ENCODE measurements at places on chromosomes 5 and 9.

DNA sequence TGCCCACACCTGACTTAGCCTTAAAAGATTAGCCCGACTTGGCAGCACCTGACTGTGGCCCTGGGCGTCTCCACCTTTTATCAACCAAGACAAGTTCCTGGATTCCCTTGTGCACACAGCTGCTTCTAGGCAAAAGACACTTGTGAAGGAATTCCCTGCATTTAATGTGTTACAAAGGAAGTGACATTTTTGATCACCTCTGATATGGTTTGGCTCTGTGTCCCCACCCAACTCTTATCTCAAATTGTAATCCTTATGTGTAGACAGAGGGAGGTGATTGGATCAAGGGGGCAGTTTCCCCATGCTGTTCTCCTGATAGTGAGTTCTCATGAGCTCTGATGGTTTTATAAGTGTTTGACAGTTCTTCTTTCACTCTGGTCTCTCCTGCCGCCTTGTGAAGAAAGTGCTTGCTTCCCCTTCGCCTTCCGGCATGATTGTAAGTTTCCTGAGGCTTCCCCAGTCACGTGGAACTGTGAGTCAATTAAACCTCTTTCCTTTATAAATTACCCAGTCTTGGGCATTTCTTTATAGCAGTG is 2.6 kb upstream of the CPEB4 start:
- DNase-seq: no peak

DNA sequence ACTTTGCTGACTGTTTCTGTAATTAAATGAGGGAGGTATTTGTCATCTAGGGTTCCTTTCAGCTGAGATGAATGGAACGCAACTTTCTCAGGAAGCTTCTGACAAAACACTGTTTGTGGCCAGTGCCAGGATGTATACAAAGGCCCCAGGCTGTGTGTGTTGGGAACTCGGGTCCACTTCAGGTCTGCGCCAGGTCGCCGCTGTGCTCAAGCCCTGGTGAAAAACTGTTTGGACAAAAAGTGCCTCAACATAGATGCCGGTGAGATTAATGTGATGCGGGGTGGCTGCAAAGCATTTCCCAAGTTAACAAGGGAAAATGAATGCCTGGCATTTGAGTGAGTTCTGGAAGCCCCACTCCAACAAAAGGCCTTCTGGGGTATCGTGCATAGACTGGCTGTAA is 156.4 kb downstream of the GABBR2 start:
- DNase-seq: no peak

- DNase-seq: no peak
Observed at GRCh38 chr5:169223595-169223953, 77.4 kb downstream of the SLIT3 start.

DNA sequence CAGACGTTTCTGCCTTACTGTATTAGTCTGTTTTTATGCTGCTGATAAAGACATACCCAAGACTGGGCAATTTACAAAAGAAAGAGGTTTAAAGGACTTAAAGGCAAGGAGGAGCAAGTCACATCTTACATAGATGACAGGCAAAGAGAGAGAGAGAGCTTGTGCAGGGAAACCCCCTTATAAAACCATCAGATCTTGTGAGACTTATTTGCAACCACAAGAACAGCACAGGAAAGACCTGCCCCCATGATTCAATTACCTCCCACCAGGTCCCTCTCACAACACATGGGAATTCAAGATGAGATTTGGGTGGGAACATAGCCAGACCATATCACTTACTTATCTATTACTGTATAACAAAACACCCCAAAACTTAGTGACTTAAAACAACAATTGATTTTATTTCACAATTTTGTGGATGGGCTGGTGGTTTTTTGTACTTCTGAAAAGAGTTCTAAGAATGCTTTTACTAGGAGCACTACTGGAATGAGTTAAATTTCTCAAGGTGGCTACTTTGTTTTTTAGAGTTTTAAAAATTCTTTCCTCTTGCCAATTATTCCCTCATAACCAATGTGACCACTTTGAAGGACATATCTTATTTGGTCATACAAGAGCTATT is 10.3 kb downstream of the RUSC2 start:
- no peak for DNase-seq

DNA sequence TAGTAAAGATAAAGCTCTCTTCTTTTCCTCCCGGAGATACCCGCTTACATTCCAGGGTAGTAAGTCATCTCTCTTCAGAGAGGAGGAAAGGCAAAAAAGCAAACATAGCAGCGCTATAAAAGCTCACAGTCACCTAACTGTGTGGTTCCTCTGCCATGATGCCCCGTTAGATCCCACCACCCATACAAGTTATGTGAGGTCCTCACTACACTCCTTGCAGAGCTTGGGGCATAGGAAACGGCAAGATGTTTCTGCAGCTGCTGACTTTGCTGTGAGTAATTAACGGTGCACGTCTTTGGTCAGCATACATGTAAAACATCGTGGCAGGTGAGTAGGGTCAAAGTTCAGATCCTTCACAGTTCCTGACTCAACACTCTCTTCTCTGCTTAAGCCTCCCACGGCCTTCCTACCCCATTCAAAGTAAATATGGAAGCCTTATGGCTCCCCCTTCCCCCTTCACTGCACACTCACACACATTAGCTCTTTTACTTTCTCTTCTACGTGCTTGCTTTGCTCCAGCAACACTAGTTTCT is 218.9 kb downstream of the DIRAS2 start:
- DNase-seq: no peak

DNA sequence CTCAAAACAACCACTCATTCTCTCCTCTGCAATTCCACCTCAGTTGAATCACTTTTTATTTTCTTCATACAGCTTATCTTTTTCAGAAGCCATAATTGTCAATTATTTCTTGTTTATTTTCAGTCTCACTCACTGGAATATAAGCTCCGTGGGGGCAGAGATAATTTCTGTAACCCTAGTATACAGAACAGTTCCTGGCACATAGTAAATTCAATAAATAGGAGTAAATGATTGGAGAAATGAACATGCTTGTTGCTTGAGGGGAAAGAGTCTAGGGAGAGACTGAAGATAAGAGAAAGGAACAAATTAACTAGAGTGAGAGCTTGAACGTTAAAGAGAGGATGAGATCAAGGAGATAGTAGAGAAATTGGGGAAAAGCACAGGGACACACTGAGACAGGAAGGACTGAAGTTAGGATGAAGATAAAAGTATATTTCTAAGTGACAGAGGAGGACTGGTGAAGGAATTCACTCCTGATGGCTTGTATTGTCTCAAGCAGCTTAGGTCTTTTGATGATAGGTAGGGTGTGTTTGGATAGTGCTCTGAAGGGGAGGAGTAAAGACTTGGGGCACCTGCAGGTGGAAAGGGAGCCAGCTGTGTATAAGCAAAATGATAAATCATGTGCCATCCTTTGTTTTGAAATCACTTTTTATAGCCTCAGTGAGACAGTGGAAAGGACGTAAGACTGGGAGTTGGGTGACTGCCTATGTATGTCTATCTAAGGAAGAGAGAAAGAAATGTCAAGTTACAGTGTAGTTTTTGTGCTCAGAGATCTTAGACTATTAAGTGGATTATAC is 2.2 kb downstream of the NAA35 start:
- DNase-seq: no peak

- DNase-seq: no peak
Observed at GRCh38 chr5:91441082-91441481, 58.0 kb upstream of the ARRDC3 start.

DNA sequence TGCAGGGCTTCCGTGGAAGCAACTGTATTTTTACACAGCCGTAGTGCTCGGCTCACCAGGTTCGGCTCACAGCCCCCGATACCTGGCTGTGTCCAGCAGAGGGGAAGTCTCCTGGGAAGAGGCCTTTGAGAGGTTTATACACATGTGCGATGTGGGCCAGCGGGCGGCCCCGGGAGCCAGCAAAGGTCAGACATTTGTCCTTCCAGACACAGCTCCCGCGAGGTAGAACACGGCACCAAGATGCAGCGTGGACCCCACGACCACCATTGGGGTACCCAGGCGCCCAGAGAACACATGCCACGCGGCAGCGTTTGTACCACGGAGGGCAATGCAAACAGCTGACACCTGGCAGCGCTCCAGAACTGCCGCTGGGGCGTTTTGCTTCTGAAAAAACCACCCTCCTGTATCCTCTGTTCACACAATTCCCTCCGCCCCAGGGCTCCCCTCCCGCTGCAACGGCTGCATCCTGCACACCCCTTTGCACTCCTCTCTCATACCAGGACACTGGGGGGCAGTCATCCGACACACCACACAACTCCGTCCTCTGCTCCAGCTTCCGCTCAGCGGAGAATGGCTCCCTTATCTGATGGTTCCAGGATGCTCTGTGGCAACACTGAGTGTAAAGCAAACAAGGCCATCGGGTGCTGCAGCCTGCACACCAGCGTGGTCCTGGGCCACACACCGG is 235.3 kb downstream of the SYK start:
- peak; percentile 71 for DNase-seq

DNA sequence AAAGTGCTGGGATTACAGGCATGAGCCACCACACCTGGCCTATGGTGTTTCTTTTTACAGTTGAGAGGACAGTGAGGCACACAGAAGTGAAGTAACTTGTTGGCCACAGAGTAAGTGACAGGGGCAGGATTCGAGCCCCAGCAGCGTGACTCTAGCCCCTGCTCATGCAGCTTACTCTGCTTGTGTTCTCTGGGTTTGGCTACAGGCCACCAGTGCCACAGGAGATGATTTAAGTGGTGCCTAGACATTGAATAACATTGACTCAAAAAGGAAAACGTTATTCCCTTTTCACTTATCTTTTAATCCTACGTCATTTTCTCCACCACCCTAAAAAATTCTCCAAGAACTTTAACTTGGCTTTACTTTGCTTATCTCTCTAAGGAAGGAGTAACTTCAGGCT is 61.4 kb downstream of the SNX24 start:
- no peak for DNase-seq

GRCh38 chr5:29960323-29960722 is 1233.2 kb upstream of the CDH6 start:
- no peak for DNase-seq

GRCh38 chr5:110262749-110263148 is 463.7 kb downstream of the TMEM232 start:
- no peak for DNase-seq

DNA sequence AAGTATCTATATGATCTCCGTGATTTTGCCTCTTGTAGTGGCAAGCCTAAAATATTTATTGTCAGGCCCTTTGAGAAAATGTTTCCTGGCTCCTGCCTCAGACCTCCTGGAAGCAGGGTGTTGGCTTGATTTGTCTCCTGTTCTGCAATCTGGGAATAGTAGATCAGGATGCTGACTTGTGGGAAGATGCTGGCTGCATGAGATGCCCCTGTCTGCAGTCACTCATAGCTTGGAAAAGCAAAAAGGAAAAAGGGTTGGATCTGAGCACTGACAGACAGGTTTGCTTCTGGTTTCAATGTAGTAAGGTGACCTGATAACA is 16.7 kb downstream of the TJP2 start:
- no peak for DNase-seq

DNA sequence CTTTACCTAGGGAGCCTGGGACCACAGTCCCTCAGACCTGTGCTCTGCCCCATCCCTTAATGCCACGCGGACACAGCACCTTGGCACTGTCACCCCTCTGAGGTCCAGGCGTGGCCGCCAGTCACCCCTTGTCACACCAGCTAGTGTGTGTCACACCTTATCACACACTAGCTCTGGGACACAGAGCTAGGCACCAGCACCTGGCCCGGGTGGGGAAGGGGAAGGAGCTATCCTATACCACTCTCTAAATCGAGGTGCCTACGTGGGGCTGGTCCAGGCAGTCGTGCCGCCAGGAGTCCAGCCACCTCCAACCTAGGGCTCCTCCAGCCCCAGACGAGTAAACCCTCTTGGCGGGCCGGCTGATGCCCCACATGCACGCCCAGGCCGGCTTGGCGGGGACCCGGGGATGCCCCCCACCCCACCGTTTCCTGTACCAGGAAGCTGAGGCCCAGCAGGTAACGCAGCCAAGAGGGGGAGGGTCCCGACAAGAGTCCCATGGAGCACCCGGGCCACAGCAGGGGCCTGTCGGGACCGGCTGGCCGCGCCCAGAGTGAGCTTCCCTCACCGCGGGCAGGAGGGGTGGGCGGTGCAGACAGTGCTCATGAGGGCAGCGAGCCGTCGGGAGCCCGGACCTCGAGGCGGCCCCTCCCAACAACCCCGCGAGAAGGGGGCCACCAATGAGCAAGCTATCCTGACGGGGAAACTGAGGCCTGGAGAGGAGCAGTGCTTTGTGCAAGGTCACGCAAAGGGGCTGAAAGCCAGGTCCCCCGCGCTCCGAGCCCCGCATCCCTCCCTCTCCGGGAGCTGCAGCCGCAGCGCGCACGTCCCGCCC is 550 bp downstream of the CORO2A start:
- no peak for DNase-seq

- no peak for DNase-seq
Observed at GRCh38 chr5:167886196-167886595, 405.2 kb upstream of the WWC1 start.

- DNase-seq: no peak
Observed at GRCh38 chr5:172559004-172559932, 81.8 kb upstream of the NEURL1B start.

DNA sequence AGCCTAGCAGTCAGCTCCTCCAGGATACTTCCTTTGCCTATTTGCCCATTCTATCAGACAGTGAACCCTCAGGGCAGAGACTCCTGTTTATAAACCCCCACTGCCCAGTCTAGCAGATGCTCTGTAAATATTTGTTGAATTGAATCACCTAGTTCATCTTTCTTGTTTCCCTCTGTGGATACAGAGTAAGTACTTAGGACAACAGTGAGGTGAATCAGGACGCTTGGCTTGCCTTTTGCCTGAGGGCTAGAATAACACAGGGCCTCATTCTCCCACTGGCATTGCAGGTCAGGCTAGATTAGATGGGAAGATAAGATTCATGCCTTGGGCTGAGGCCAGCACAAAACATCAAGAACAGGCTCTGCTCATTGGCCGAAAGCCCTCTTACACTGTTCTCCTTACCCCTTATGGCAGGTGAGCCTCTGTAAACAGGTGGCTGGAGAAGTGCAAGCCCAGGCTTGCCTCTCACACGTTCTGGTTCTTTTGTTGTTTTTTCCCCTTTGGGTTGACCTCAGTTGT is 22.2 kb downstream of the TNFSF8 start:
- DNase-seq: no peak
